ENCODE measurements at places on chromosomes 16 and 17.

- no peak for DNase-seq
Observed at GRCh38 chr17:21243516-21244303, 9.5 kb downstream of the NATD1 start.

DNA sequence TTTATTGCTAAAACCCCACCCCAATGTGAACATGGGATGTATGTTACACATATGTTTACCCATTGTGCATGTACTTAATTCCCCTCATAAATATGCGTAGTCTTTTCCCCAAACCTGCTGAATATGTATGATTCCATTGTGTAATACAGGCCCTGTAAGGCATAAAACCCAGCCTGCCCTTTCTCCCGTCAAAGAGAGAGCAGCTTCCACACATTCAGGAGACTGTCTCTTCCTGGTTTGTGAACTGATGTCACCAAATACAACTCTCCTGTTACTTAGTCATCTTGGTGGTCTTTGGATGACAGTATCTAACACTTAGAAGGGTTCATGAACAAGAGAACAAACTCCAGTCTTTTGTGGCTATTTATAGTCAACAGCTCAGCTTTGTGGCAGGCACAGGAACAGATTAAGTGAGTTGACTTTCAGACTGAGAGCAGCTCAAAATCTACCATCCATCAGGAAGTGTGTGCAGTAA is 24.7 kb upstream of the TMC7 start:
- no peak for DNase-seq

DNA sequence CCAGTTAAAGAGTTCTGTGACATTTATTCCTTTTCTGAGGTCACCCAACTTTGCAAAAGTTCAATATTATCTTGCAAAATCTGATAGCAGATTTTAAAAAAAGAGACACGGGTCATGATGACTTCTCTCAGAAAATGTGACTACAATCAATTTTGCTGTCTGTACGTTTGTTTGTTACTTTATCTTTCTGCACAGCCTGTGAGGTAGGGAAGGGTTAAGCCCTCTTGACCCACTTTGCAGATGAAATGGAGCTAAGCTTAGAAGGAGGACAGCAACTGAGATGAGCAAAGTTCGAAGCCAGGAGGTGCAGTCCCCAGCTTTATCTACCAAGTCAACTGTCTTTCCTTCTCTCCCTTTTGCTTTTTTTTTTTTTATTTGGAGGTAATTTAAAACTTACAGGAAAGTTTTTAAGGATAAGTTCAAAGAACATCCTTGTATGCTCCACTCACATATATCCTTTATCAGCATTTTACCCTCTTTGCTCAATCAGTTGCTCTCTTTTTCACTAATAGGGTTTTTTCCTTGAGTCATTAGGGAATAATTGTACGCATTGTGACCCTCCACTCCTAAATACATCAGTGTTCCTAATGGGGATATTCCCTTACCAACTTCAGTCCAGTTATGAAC is 86.8 kb downstream of the MSI2 start:
- no peak for DNase-seq

GRCh38 chr17:46158323-46159296 is 34.6 kb downstream of the KANSL1 start:
- DNase-seq = no peak

- no peak for DNase-seq
Observed at GRCh38 chr17:41619036-41619926, 5.1 kb downstream of the KRT17 start.

- no peak for DNase-seq
Observed at GRCh38 chr17:17494870-17495535, 1.2 kb downstream of the RASD1 start.

- DNase-seq = no peak
Observed at GRCh38 chr17:78476973-78477372, 98.5 kb downstream of the PGS1 start.

- peak; percentile 81 for DNase-seq
Observed at GRCh38 chr16:3880623-3881498, at the start of gene CREBBP. Gene CREBBP (minus strand): TSS chr16:3880713. CDS start chr16:3879916, 797 bp downstream.

GRCh38 chr17:80633207-80633606 is 88.6 kb downstream of the RPTOR start:
- no peak for DNase-seq

DNA sequence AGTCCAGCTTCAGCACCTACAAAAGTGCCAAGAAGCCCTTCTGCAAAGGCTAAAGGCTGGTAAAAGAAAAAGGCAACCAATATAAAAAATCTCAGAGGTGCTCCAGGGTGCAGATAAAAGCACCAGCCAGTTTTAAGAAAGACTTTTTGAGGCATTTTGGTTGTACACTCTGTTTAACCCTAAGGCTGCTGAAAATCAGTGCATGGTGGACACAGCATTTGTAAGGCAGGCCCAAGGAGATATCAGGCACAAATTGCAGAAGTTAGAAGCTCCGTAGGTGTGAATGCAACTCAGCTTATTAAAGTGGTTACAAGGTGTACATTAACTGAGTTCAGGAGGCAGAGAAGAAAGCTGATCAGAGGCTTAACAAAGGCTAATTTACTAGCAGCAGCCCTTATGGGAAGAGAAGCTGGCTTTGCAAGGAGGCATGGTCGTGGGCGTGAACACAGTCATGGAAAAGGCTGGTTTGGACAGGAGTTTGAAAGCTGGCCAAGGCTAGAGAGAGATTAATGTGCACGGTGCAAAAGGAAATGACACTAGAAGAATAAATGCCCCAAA is 21.1 kb downstream of the ACSM1 start:
- DNase-seq = no peak

DNA sequence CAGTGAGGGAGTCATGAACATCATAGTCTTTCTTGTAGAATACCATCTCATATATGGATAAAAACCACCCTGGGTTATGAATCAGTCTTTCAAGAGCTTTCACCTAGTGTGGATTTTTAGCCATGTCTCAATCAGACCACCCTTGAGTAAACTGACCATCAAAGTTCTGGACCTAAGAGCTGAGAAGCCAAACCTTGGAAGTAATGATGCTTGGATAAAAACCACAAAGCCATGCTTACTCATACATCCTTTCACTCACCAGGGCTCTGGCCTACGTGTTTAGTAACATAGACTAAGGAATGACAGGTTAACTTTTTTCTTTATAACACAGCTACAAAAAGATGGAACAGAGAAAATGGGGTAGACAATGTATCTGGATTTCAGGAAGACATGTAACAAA is 167.2 kb downstream of the STX8 start:
- no peak for DNase-seq

GRCh38 chr16:58418601-58419000 is 26.3 kb downstream of the GINS3 start:
- DNase-seq = no peak
